ENCODE measurements at places on chromosomes 6 and 20.

GRCh38 chr6:51472745-51473487 lies 614.5 kb downstream of the PKHD1 start:
- DNase-seq = no peak

DNA sequence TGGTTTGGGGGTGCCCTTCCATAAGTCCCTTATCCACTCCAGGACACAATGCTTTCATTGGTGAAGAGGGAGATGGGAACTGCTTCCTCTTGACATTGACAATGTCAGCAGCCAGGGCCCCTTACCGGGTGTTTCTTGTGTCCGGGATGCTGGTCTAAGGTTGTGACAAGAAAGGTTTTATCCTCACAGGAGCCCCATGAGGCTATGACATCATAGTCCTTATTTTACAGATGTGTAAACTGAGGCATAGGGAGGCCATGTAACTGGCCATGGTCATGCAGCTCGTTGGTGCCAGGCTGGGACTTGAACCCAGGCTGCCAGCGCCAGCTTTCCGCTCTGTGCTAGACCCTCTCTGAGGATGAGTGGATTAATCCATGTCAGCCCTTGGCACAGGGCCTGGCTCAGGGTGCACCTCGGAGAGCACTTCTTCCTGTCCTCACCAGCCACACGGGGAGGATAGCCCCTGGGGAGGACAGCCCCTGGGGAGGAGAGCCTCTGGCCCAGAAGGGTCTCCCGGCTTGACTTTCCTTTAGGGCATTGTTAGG lies 157.3 kb downstream of the SYCP2 start:
- no peak for DNase-seq

GRCh38 chr6:94955156-94955555 lies 622.2 kb upstream of the MANEA start:
- no peak for DNase-seq

- no peak for DNase-seq
These were observed 49.9 kb downstream of the TGM2 start for GRCh38 chr20:38115205-38115604.

DNA sequence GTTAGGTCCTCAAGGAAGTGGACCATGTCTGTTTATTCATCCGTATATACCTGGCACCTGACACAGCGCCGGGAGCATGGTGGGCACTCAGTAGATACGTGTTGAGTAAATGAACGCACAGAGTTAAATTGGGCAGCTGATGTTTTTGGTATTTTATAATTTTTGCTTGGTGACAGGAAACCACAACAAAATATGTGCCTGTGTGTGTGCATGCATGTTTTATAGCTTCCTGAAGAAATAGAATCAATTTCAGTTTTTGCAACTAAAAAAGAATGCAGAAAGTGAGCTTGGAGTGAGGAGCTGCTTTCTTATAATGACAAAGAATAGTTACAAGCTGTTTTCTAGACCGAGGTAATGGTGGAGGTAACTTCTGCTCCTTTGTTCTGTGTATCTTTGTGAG lies 91.4 kb downstream of the PLCB4 start:
- no peak for DNase-seq
